ENCODE measurements at places on chromosomes 2 and 18. TPM values are rescaled to one million over a fixed set of nuclear protein-coding genes. Genes with fewer than 3 reads are reported as not detected.

The ABCG8 gene
- under 0.01 TPM for total RNA-seq

The OR6B3 gene
- total RNA-seq: not detected

The GNLY gene
- total RNA-seq: not detected

The SIX2 gene
- 4.2 TPM for total RNA-seq

The CDH20 gene
- total RNA-seq: 1.0 TPM

The DPP10 gene
- 1.0 TPM for total RNA-seq

The CXCR1 gene
- 0.52 TPM for total RNA-seq

The SH2D6 gene
- not detected for total RNA-seq

The CFC1 gene
- total RNA-seq: not detected

The MC5R gene
- total RNA-seq: 1.6 TPM

The AMER3 gene
- total RNA-seq: not detected

The COL3A1 gene
- 6,920 TPM for total RNA-seq

The NOP58 gene
- total RNA-seq: 49.6 TPM

The TMEM182 gene
- total RNA-seq: 152 TPM

The CROCC2 gene
- total RNA-seq: under 0.01 TPM

The EFR3B gene
- 4.7 TPM for total RNA-seq

The LYG1 gene
- total RNA-seq: 0.52 TPM

The ADCYAP1 gene
- under 0.01 TPM for total RNA-seq

The COLEC12 gene
- total RNA-seq: 39.1 TPM

The UGT1A1 gene
- total RNA-seq: not detected

The MORN2 gene
- 12.0 TPM for total RNA-seq

The CHN1 gene
- 7.8 TPM for total RNA-seq

The COL6A3 gene
- 365 TPM for total RNA-seq

The FSHR gene
- 0.52 TPM for total RNA-seq

The FNDC4 gene
- 5.2 TPM for total RNA-seq

The TEX44 gene
- not detected for total RNA-seq

The ORC4 gene
- 32.4 TPM for total RNA-seq

The REG3A gene
- not detected for total RNA-seq

Measured in skeletal muscle tissue (tissue), 5 donors.